LNCaP clone FGC (cell line): ENCODE measurements at places on chromosomes 13 and 19.

DNA sequence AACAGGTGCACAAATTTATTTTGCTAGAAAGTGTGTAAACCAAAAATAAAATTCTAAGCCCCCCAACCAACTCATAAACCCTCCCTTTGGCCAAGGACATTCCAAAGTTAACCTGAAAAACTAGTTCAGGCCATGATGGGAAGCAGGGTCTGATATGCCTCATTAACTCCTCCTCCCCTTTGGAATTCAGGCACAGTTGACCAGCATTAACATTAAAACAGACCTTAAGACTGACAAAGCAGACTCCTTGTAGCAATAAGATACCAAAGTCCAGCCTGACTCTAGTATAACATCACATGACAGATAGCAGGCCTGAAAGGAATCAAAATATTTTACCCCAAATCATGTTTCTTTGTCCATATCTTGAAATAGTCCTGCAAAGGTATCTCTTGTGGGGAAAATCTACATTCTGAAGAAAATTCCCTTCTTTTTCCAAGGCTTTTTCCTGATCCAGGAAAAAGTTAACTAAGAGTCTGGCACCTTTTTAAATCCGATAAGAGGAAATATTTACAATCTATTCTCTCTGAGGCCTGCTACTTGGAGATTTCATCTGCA lies 19.7 kb downstream of the NEK5 start:
- DNase-seq: no peak

- DNase-seq: no peak
Observed at GRCh38 chr13:46360604-46361003, 26.4 kb downstream of the RUBCNL start.

- DNase-seq: no peak
Observed at GRCh38 chr13:43494206-43494605, 292.6 kb downstream of the ENOX1 start.

DNA sequence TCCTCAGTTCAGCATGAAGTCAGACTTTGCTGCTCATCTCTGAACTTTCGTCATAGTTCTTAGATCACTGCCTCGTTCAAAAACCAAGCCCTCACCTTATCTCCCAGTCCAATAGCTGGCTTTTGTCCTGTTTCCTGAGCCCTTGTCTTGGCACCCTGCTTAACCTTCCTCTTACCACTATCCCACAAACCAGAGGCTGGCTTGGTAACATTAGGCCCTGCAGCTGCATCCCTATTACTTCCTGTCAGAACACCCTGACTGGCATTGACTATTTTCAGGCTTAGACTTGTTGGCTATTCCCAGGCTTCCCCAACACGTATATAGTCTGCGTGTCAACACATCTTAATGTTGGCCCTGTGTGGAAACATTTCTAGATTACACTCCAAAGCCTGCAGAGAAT lies 172.4 kb downstream of the VWA8 start:
- DNase-seq: no peak

GRCh38 chr19:24062190-24062589 lies 24.8 kb upstream of the ZNF254 start:
- no peak for DNase-seq

DNA sequence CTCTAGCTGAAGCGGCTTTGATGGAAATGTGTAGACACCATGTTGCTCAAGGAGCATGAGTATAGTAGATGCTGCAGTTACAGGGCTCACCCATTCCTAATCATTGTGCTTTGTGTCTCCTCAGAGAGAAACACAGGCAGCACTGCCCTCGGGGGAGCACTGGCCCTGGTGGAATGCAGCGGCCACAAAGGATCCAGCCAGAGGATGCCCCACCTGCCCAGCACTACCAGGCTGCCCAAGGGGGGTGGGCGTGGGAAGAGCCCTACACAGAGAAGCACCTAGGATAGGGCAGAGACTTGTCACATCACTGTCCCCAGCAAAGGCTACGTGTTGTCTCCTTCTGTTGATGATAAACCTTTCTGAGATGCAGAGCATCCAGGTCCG lies 9.0 kb downstream of the TUBA3C start:
- DNase-seq: no peak

- no peak for DNase-seq
Observed at GRCh38 chr13:95710313-95710712, 33.4 kb downstream of the DNAJC3 start.

GRCh38 chr13:94006296-94006695 lies 473.2 kb downstream of the DCT start:
- DNase-seq: no peak

- DNase-seq: no peak
Observed at GRCh38 chr13:78623132-78623531, 19.8 kb upstream of the POU4F1 start.

DNA sequence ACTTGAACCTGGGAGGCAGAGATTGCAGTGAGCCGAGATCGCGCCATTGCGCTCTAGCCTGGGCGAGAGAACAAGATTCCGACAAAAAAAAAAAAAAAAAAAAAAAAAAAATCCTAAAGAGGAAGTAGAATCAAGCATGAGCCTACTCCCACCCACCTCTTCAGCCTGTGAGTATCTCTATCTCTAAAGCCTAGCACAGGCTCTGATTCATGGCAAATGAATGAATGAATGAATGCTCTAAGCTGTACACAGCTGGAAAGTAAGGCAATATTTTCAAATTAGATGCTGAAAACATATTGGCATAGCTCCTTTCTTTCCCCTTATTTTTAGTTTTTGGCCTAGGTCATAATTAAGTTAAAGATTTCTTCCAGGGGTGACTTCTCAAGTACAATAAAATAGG lies 35.7 kb upstream of the FAM216B start:
- no peak for DNase-seq

GRCh38 chr19:34325981-34326787 lies 38.8 kb upstream of the GPI start:
- DNase-seq: no peak

DNA sequence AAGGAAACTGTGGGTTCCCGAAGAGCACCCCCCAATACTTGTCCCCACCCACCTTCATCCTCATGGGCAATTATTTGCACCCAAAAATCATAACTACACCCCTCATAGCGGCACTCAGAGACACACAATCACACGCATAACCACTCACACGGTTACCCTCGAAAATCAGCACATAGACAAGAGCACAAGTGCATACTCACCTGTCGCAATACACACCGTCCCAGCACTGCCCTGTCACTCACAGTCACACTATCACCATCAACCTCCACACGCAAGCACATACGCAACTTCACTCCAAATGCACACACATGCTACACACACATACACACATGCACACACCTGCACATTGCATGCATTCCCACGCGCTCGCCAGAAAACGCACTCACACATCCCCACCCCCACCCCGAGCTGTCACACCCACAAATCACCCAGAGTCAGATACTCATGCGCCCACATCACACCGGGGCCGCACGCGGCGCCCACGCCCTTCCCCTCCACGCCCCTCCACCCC lies 535 bp downstream of the COL5A3 start:
- no peak for DNase-seq

DNA sequence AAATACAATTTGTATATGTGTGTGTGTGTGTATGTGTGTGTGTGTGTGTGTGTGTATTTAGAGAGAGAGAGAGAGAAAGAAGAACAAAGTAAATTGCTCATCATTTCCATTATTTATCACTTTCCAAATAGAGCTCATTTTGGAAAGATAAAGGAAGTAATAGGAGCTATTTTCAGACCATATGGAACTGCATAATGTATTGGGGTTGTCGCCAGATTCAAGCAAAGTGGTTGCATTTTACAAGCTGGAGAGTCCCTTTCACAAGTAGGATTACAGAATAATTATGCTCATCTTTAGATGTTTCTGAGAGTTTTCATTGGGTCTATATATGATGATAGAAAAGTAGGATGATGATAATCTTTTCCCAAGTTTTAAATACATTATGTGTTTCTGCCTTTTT lies 842.7 kb upstream of the SLC10A2 start:
- DNase-seq: no peak

DNA sequence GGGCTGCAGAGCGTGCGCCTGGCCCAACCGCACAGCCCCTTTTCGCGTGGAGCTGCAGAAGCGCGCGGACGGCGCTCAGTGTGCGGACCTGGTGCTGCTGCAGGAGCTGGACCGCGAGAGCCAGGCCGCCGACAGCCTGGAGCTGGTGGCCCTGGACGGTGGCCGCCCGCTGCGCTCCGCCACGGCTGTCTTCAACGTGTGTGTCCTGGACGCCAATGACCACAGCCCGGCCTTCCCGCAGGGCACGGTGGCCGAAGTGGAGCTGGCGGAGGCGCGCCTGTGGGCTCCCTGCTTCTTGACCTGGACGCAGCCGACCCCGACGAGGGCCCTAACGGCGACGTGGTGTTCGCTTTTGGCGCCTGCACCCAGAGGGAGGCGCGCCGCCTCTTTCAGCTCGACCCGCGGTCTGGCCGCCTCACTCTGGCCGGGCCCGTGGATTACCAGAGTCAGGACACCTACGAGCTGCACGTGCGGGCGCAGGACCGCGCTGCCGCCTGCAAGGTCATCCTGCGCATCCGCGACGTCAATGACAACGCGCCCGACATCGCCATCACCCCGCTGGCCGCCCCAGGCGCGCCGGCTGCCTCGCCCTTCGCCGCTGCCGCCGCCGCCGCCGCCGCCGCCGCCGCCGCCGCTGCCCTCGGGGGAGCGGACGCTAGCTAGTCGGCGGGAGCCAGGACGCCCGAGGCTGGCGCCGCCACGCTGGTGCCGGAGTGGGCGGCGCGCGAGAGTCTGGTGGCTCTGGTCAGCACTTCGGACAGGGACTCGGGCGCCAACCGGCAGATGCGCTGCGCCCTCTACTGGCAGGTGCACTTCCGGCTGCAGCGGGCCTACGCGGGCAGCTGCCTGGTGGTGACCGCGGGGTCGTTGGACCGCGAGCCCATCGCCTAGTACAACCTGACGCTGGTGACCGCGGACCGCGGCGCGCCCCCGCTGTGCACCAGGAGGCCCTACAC lies 172.2 kb downstream of the OLFM4 start:
- DNase-seq: no peak

DNA sequence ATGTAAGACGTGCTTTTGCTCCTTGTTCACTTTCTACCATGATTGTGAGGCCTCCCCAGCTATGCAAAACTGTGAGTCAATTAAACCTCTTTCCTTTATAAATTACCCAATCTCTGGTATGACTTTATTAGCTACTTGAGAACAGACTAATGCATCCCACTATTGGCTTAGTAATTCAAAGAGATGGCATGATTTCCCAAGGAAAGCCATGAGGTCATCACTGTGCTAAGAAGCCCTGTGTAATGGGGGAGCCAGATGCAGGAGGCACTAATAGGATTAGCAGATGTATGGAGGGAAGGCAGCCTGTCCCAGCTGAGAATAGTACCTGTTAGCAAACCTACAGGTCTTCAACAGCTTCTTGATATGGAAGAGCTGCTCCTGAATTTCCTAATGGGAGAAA lies 38.1 kb downstream of the RUBCNL start:
- DNase-seq: no peak

GRCh38 chr13:52882785-52883184 lies 34.3 kb upstream of the PCDH8 start:
- DNase-seq: no peak

DNA sequence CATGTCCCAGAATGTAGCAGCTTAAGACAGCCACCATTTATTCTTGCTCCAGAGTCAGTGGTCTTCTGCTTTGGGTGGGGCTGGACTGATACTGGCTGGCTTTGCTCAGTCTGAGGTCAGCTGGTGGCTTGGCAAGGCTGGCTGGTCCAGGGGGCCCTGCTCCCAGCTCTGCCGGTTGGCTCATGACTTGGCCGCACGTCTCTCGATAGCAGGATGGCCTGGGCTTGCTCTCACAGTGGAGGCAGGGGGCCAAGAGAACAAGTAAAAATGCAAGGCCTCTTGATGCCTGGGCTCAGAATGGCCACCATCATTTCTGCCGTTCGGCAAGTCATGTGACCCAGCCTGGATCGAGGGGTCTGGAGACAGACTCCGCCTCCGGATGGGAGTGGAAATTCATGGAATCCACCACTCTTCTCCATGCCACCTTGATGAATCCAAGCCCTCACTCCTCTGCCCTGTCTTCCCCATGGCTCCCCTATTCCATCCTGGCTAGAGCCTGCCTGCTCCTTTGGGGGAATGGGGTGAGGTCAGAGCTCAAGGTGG lies 13.1 kb downstream of the ACTMAP start:
- DNase-seq: no peak

DNA sequence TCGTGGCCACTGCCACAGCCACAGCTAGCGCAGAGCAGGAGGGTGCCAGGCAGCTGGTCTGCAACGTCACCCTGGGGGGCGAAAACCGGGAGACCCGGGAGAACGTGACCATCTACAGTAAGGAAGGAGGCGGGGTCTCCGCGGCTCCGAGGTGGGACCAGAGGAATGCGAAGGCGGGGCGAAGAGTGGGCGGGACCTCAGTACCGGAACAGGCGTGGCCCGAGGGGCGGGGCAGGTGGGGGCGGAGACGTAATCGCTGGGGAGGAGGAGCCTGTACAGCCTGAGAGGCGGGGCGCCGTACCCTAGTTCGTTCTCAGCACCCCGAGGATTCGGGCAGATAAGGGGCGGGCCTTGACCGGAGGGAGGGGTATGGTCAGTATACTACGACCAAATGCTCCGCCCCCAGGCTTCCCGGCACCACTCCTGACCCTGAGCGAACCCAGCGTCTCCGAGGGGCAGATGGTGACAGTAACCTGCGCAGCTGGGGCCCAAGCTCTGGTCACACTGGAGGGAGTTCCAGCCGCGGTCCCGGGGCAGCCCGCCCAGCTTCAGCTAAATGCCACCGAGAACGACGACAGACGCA lies 2.5 kb downstream of the ICAM5 start:
- DNase-seq: no peak

DNA sequence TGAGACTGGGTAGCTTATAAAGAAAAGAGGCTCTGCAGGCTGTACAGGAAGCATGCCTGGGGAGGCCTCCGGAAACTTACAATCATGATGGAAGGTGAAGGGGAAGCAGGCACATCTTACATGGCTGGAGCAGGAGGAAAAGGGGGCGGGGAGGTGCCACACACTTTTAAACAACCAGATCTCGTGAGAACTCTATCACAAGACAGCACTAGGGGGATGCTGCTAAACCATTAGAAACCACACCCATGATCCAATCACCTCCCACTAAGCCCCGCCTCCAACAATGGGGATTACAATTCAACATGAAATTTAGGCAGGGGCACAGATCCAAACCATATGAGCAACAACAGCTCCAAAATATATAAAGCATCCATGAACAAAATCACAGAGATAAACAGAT lies 46.5 kb upstream of the GTF2F2 start:
- DNase-seq: no peak

DNA sequence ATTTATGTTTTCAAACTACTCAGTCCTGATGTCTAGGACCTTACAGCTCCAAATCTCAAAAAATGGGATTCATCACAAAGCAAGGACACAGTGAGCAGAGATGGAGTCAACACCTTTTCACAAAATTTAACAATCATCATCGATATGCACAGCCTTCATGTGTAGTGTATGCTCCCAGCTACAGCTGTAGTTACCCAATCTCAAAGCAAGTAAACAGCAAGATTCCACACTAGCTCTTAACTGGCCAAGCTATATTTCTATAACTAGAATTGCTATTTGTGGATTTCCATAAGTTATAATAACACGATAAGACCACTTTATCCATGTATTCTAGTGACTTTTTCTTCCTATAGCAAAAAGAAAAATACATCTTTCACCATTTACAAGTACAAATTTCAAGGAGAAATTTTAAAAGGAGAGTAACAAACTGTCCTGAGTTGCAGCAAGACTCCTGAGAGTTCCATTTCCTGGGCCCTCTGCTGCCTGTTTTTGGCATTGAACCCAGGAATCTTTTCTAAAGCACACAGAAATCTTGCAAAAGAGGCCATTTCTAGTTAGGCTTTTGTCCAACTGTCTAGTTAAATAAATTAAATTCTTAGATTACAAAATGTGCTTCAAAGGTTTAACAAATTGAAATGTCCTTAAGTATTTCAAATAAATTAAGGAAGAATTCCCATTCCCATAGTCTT lies 460.6 kb downstream of the FGF14 start:
- DNase-seq: no peak
